ENCODE measurements at places on chromosomes 2 and 18.

GRCh38 chr2:27809761-27810241 lies 38.3 kb downstream of the MRPL33 start:
- no peak for DNase-seq

DNA sequence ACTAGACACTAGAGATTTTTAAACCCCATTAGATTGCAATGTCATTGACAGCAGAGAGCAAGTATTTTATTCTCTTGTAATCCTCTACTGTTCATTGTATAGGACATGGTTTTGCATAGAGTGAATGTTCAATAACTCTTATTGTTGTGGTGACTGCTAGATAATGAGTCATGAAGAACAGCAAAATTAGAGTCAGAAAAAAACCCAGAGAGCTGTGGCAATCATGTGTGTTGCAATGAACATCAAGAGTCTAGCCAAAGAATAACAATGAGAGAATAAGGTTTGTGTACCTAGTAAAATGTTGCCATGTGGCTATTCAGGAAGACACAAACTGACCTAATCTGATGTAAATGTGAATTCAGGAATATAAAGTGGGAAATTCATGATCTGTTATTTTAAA lies 684.0 kb downstream of the DSC3 start:
- DNase-seq = no peak

GRCh38 chr2:196873511-196873910 lies 53.0 kb downstream of the PGAP1 start:
- DNase-seq = no peak

- DNase-seq = no peak
Measured at GRCh38 chr2:31957354-31958139, 53.3 kb downstream of the MEMO1 start.

- DNase-seq = no peak
Measured at GRCh38 chr2:214482728-214483127, 71.9 kb downstream of the VWC2L start.

Data from Jurkat, Clone E6-1 (cell line).